ENCODE measurements at places on chromosomes 7 and 10.

GRCh38 chr7:155769701-155770100 is 42.6 kb downstream of the SHH start:
- no peak for DNase-seq

- DNase-seq = no peak
Measured at GRCh38 chr7:127411176-127411575, 18.7 kb upstream of the ZNF800 start.

DNA sequence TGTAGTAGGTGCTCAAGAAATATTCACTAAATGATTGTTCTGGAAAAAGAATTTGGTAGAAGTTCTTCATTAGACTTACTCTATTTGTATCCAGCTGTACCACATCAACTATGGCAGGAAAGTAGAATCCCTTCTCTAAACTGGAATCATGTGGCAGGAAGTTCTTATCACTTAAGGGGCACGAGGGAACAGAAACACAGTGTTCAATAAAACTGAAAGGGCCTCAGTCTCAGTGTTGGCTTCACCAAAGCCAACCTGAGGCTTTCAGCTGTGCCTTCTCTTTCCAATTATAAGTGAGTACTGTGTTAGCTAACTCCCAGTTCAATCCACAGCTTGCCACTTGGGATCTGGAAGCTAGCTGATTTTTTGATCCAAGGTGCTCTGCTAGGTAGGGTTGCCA is 257.6 kb upstream of the LRGUK start:
- no peak for DNase-seq

DNA sequence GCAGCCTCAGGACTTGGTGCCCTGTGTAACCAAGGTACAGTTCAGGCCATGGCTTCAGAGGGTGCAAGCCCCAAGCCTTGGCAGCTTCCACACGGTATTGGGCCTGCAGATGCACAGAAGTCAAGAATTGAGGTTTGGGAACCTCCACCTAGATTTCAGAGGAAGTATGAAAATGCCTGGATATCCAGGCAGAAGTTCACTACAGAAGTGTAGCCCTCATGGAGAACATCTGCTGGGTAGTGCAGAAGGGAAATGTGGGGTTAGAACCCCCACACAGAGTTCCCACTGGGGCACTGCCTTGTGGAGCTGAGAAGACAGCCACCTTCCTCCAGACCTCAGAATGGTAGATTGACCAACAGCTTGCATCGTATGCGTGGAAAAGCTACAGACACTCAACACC is 3.4 kb upstream of the SEM1 start:
- DNase-seq = no peak

GRCh38 chr7:133829336-133829897 is 297.7 kb upstream of the LRGUK start:
- no peak for DNase-seq

DNA sequence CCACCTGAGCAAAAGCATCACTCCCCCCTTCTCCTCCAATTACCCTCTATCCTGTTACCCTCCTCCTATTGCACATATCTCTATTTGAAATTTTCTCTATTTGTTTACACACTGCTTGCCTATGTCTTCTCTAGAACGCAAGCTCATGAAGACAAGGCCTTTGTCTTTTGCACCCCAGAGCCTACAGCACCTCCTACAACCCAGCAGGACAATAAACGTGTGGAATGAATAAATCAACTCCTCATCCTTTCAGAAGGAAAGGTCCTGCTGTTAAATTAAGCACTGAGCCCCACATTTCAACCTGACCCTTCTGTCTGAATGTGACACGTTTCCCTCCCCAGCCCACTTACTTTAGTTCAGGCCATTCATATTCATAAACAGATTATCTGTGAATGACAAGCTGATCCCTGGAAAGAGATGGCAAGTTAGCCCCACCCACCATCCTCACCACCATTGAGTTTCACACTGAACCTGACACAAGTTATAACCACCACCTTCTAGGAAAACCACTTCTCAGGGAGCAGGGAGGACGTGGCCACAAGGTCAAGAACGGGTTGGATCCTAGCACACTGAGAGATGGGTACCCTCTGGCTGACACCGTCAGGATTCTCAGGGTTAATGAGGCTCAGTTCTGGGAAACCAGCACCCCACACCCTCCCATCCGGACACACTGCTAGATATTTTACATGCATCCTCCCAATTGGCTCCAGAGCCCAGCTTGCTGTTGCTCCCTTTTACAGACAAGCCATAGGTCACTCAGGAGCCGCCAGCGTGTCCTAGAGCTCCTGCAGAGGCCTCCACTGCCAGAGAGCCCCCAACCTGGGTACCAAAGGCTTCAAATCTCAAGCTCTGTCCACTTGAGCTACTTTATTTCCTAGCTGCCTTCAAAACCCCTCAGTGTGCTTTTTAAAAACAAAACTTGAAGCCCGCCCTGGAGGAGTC is 934 bp downstream of the PRTFDC1 start:
- no peak for DNase-seq

DNA sequence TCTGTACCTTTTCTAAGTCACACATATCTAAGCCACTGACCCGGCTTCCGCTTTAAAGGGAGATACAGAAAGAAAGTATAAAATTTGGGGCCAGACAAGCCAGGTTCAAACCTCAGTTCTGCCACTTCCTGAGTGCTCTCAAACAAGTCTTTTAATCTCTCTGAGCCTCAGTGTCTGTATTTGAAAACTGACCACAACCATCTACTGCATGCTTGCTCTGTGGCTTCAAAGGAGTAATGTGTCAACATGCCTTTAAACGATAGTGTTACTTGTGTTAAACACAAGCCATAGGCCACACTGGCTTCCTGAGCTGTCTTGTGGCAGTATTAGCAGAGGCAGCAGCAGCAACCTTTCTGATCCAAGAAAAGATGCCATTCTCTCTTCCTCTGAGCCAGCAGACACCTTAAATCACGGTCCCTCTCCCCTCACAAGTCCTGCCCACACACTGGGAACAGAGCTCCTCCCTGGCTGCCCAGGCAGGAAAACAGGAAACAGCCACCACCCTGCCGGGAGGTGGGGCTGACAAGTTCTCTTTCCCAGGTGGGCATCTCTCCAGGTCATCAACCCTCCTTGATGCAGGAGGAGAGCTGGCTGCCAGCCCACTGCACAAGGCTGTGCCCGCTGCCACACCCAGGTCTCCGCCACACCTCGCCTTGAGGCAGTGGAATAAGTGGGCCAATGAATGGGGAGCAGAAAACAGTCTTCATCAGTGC is 10.7 kb downstream of the HIP1 start:
- DNase-seq = peak; percentile 21

DNA sequence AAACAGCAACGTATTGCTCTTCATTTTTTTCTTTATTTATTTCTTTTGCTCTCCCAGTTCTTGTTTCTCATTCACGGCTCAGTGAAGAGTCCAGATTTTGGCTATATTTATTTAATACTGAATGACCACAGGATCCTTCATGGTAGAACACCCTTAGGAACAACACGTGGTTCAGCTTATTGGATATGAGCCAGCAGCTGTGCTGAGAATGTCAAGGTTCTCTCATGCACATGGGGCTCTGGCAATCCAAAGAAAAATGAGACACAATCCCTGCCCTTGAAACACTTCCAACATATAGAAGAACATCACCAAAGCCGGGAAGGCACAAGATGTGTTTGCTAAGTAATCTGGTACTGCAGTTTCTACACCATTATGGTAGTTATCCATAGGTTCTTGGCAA is 852.9 kb downstream of the SORCS1 start:
- no peak for DNase-seq

- no peak for DNase-seq
Measured at GRCh38 chr7:30446266-30446665, 32.3 kb downstream of the NOD1 start.

DNA sequence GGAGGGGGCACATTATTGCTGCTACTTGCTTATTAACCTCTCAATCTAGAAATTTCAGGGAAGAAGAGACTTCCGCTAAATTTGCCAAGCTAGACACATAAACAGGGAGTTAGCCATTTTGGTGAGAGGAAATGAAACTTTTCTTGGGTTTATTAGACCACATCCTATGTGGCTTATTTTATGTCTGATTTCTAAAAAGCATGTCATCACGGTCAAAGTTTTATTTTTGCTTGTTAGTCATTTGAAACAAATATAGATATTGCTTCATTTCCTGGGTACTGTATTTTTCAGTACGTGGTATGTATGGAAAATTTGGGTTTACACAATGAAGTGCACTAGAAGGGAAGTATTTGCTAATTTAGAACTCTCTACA is 144.1 kb downstream of the TCF7L2 start:
- DNase-seq = no peak

DNA sequence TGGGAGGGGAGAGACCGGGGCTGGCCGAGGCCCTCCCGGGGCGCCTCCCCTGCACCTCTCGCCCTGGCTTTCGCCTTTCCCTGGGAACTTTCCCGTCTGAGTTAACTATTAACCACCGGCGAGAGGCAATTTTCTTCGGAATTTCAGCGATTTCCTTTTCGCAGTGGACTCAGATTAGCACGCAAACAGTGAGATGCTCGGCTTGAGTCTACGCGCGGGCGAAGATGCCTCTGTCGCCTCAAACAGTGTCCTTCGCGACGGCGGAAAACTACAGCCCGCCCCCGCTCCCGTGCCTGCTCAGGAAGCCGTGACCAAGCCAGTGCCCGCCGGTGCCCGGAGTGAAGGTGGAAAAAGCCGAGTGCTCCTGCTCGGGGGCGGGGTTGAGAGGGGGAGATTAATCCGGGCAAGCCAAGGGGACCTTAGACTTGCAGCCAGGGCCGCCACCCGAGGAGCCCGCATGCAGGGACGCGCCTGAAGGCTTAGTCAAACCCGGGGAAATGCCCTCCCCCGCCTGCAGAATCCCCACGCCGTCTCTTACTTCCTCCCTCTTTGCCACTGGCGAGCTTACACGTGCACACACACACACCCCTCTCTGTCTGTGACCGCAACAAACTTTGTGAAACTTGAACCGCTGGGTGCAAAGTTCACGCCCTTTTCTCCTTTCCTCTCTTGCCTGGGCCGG is 14.5 kb upstream of the PAX2 start:
- DNase-seq = no peak

DNA sequence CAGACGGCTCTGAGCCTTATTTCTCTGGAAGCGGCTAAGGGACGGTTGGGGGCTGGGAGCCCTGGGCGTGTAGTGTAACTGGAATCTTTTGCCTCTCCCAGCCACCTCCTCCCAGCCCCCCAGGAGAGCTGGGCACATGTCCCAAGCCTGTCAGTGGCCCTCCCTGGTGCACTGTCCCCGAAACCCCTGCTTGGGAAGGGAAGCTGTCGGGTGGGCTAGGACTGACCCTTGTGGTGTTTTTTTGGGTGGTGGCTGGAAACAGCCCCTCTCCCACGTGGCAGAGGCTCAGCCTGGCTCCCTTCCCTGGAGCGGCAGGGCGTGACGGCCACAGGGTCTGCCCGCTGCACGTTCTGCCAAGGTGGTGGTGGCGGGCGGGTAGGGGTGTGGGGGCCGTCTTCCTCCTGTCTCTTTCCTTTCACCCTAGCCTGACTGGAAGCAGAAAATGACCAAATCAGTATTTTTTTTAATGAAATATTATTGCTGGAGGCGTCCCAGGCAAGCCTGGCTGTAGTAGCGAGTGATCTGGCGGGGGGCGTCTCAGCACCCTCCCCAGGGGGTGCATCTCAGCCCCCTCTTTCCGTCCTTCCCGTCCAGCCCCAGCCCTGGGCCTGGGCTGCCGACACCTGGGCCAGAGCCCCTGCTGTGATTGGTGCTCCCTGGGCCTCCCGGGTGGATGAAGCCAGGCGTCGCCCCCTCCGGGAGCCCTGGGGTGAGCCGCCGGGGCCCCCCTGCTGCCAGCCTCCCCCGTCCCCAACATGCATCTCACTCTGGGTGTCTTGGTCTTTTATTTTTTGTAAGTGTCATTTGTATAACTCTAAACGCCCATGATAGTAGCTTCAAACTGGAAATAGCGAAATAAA is 175.5 kb downstream of the RNF216 start:
- no peak for DNase-seq

DNA sequence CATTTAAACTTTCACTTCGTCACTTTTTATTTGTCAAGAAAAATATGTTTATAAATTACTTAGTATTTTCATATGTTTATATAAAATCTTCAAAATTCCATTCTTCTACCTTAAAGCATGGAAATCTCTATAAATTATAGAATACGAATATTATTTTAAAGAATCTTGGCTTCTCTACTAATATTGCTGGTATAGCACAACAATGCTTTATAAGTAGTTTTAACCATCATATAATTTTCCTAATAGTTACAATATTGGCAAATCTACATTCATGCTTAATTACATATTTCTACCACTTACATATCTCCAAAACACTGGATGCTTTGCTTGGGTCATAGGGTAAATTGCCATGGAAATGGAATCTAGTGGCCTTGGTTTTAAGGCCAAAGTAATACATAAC is 21.1 kb upstream of the ARMC3 start:
- no peak for DNase-seq

- peak; percentile 3 for DNase-seq
Measured at GRCh38 chr7:128167042-128167701, 73.9 kb upstream of the LEP start.

DNA sequence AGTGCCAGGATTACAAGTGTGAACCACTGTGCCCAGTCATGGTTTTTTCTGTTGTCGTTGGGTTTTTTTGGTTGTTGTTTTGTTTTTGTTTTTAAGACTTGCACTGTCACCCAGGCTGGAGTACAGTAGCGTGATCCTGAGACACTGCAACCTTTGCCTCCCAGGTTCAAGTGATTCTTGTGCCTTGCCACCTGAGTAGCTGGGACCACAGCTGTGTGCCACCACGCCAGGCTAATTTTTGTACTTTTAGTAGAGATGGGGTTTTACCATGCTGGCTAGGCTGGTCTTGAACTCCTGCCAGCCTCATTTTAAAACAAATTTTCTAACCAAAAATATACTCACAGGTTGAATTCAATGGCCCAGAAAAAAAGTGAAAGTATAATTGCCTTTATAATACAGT is 174.1 kb downstream of the AHR start:
- DNase-seq = no peak

DNA sequence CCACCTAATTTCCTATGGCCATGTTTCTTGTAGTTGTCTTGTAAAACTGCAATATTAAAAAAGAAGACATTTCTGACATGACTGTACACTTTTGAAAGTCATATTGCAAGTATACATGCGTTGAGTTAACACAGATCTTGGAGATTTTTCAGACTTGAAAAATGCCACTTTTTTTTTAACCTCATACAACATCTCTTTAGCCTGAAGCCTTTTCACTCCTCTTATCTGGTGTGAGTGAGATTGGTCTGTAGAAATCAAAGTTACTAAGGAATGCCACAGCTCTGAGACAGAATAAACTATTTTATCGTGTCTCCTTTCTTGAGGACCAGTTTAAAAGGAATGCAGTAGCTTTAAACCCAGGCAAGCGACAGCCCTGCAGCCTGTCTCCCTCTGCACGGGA is 43.9 kb upstream of the NEUROD6 start:
- no peak for DNase-seq

DNA sequence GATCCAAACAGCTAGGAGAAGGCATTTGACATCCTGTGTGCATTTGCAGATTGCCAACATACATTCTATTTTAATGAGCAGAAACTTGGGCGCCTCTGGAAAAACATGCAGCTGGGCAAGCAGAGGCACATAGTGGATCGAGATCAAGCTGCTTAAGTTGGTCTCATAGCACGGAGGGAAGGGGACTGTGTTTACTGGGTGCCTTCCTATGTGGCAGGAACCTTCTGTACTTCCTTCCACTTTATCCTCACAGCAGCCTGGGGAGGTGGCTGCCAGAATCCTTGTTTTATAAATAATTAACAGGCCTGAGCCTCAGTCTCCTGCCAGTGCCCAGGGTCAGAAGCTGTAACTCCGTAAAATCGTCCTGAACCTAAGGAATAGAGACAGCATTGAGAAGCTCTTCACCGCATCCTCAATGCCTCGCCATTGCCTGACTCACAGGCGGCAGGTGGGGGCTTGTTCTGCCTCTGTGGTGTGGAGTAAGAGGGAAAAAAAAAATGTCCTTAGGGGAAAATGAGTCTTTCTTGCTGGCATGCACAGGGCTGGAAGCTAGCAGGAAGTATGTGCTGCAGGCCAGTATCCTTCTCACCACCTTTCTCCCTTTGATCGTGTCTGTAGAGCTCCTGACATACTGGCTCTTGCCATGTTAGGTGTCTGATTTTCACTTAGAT is 6.2 kb downstream of the VWA2 start:
- DNase-seq = no peak

Measured in activated naive CD4-positive, alpha-beta T cell treated with Interleukin-2 at 50 U/mL for 16 hours (primary cell).